ENCODE measurements at places on chromosomes 2 and 18.

DNA sequence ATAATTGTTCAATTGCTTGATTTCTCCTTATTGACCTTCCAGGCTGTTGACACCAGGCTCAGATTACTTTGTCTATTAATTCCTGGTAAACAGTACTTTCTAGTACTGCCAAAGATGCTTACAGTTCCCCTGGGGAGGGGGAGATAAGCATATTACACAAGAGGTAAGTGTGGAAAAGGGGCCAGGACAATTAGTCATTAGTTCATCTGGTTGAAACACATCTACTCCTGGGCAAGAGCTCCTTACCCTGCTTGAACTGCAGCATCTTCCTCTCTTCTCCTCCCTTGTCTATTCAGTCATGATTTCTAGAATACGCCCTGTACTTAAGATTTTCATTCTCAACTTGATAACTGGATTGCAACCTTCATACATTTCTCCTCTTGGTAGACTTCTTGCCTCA, 10.4 kb upstream of the SPATS2L start:
- DNase-seq = no peak

DNA sequence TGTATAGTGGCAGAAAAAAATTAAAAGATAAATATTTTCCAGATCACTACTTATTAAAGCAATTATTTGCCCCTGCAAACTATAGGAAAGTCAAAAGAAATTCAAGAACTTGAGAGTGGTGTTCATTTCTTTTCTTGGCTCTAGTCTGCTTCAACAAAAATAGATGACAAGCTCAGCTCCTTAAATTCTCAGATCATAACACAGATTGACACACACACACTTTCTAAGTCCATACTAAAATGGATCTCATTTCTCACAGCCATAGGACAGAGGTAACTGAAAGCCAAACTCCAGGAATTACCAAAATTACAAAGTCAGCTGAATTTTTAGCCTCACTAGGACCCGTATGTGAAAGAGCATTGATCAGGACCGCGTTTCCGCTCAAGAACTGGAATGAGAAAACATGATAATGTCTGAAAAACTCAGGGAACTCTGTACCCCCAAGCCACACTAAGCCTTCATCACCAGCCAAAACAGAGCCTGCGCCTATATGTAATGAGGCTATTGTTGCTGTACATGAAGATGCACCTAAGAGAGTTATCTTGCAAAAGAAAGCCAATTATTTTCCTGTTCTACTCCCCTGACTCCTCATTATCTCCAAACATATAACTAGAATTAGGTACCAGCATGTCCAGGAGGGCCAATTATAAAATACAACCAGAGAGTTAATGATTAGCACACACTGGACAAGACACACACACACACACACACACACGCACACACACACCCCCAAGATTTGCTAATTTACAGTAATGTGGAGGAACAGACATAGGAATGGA, 16.5 kb upstream of the EFR3B start:
- DNase-seq = no peak

GRCh38 chr18:73663581-73663980, 484.1 kb downstream of the FBXO15 start:
- DNase-seq = no peak

GRCh38 chr2:65357959-65358294, 74.5 kb downstream of the SPRED2 start:
- DNase-seq = no peak

GRCh38 chr2:160516547-160517365, 23.1 kb upstream of the RBMS1 start:
- DNase-seq = no peak

GRCh38 chr2:123540291-123540690, 484.8 kb upstream of the CNTNAP5 start:
- DNase-seq = no peak

DNA sequence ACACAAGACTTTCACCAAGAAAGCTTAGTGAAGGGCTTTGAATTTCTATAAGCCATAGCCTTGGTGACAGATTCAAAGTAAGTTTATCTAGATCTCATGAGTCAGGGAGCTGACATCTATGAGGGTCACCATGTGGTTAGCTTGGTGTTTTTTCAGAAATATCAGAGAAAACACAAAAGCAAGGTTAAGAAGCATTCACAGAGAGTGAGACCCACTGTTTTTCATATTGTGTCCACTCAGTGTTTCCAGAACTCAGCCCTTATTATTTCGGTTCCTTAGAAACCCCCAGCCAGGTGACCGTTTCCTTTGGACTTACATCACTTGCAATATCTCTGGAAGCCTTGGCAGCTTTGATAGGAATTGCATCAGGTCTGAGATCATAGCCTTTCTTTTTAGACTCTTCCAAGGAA, 76.6 kb downstream of the NEB start:
- DNase-seq = no peak

DNA sequence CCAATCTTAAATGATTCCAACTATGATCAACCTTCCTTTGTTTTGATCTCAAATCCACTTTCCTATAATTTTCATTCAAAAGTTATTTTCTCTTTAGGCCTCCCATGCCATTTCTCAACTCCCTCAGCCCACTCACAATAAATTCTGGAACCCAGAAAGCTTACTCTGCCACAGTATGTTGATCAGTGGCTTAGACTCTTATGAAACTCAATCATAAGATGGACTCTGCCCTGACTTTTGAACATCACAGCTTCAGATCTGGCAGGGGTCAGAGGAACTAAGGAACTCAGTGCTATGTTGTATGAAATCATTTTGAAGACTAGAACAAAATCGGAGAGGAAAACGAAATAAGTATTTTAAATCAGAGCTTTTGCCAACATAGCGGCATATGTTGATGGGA, 59.8 kb upstream of the LGALSL start:
- no peak for DNase-seq

- DNase-seq = no peak
Observed at GRCh38 chr18:2027756-2028155, 543.5 kb downstream of the METTL4 start.

GRCh38 chr2:201257381-201257955, 2.9 kb upstream of the CASP8 start:
- DNase-seq = no peak

- DNase-seq = no peak
Observed at GRCh38 chr2:120780402-120780801, 44.7 kb downstream of the GLI2 start.

- no peak for DNase-seq
Observed at GRCh38 chr2:4693266-4693665, 989.9 kb downstream of the DCDC2C start.

- DNase-seq = peak; percentile 94
Observed at GRCh38 chr2:183037553-183038340, 510 bp downstream of the NCKAP1 start.

GRCh38 chr2:42922790-42923579, 130.6 kb upstream of the HAAO start:
- DNase-seq = no peak

DNA sequence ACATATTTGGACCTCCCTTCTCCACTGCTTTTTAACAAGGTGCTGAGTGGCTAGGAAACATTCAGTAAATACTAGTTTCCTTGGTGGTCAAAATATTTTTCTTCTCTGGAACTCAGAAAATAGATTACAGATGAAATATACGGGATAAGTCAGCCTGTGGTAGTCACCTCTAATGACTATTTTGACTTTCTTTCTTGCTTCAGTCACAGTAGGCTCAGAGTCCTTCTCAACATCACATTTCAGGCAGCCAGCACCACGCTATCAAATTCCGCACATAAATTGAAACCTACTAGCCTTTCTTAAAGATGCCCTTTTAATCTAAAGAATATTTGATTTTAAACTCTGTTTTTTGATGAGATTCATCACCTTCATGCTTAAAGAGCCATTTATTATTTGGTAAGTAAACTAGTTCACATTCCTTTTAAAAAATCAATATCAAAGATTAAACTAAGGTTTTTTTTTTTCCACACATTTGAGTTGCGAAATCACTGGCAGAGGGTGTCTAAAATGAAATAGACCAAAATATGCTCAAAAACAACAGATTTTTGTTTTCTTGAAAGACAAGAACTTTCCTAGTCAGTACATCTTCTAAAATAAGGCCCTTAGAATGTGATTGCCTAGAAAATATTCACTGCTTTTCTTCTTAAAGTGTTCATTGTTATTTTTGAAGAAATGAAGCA, 181.5 kb downstream of the NRXN1 start:
- no peak for DNase-seq

GRCh38 chr2:236052926-236053821, 115.0 kb downstream of the GBX2 start:
- peak; percentile 32 for DNase-seq

DNA sequence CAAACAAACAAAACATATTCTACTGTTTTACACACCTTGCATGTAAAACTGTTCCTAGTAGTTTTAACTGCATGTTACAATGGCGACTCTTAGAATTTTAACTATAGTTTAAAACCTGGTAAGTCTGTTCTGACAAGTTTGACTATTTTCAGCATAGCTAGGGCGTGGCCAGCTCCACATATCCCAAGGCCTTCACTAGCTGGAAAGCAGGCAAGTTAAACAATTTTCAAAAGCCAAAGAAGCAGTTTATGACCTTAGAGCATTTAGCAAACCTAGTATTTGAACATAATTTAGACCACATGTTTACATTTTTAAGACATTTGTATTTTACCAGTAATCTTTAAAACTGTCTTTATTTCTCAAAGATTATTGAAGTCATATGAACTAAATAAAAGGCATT, 402.8 kb upstream of the SYT4 start:
- DNase-seq = no peak

GRCh38 chr2:98296440-98296839, 49.8 kb upstream of the CNGA3 start:
- DNase-seq = no peak

DNA sequence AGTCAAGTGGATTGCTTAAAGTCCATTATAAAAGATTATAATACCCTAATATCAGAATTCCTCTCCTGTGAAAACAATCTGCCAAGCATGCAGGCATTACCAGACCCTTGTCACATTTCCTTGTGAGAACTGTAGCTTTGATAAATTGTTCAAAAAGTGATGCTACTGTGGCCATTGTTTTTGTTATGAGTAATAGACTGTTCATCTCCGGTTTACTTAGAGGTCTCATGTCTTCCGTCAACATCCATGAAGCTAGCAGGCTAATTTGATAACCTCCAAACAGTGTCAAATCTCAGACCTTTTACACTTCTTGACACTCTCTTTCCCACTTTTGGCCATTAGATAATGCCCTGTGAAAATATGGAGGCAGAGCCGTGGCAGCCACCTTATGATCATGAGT, 342.7 kb downstream of the CPS1 start:
- DNase-seq = no peak

DNA sequence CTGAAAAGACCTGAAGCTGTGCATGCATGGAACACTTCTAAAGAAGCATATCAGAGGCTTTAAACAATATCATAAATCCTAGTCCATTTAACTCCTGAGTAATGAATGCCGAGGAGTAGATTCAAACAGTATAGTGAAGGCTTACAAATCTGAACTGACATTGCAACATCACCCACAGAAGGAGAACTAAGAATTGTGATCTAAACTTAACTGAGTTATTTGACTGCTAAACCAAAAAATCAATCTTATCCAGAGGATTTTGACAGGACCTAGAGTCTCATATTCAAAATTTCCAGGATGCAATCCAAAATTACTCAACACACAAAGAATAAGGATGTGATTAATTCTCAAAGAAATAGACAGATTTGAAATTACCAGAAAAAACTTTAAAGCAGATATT, 181.0 kb downstream of the SLC39A10 start:
- no peak for DNase-seq

DNA sequence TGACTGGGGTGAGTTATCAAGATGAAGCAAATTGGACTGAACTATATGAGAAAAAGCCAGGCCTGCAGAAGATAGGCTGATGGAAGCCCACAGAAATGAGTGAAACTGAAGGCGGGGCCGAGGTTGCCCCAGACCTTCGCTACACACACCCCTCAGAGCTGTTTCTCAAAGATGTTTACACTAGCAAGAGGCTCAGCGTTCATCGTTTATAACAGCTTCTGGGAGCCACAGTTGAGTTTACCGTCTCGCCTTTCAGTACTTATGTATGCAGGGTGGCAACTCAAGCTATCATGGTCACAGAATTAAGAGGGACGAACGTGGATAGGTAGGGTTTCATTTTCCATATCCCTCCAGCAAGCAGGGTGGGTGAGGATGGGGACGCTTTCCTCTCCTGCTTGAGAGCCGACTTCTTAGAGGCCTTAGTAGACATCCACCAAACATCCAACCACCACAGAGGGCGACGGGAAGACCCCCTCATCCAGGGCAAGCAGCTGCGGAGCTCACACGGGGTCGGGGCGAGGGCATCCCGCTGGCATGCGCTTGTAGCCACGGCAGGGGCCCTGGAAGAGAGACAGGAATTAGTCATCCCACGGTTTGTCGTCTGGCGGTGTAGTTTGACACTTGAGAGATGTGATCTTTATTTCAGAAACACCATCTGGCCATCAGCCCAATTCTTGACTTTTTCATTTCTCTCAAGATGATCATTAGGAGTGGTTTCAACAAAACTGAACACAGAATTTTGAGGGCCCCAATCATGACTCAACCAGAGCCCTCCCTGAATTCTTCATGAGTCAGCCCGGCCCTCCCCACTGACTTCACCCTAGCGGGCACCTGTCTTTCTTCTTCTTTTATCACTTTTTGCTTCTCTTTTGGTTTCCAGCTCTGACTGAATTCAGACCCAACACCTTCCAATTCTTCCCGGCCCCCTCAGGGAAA, 109.1 kb upstream of the CTDP1 start:
- no peak for DNase-seq

DNA sequence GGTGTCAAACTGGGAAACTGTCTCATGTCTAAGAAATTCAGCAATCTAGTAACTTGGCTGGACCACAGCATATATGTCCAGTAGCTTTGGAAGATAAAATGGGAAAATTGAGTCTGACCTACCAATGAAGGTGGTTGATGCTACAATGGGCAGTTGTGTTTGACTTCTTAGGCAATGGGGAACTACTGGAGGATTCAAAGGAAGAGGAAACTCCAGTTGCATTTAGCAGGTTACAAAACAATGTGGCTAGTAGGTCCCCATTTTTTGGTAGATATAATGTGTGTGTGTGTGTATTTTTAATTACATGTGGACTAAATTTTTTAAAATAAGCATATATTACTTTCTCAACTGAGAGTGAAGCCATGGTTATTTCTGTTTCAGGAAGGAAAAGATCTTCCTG, 427.7 kb downstream of the NBAS start:
- DNase-seq = no peak

GRCh38 chr2:15595936-15596335, 4.3 kb downstream of the DDX1 start:
- no peak for DNase-seq

DNA sequence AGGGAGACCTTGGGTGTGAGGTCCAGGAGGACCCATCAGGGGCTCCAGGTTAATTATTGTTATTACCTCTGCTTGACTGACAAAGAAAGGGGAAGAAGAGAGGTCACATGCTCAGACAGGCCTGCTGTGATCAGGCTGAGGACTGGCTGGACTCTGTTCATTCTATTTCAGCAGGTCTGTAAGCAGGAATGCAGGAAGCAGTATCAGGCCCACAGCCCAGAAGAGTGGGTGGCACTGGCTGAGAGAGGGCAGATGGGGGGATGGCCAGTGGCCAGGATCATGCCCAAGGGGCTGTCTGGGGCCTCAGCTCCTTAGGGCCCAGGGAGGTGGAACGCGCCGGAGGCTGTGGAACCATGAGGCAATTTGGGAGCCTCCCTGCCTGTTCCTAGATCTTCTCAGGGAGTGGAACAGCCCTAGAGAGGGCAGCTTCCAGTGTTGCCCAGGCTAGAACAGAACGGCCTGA, 43.7 kb upstream of the ZBTB7C start:
- DNase-seq = peak; percentile 58
